ENCODE measurements at places on chromosomes 5 and 9. TPM values are rescaled to one million over a fixed set of nuclear protein-coding genes. Genes with fewer than 3 reads are reported as not detected.

The LRRC26 gene
- 18.9 TPM for total RNA-seq

The OR4F3 gene
- total RNA-seq = not detected

The SLC6A19 gene
- not detected for total RNA-seq

The MPDZ gene
- 86.0 TPM for total RNA-seq

The ZNF300 gene
- total RNA-seq = 7.8 TPM

The NFIB gene
- total RNA-seq = 161 TPM

The CATSPER3 gene
- not detected for total RNA-seq

The TMEFF1 gene
- total RNA-seq = 3.0 TPM

- no peak for DNase-seq
Observed at GRCh38 chr5:18403941-18404438, 769.7 kb downstream of the TAF11L14 start.

GRCh38 chr5:123344816-123345426 lies 78.3 kb downstream of the CEP120 start:
- peak; percentile 70 for DNase-seq

DNA sequence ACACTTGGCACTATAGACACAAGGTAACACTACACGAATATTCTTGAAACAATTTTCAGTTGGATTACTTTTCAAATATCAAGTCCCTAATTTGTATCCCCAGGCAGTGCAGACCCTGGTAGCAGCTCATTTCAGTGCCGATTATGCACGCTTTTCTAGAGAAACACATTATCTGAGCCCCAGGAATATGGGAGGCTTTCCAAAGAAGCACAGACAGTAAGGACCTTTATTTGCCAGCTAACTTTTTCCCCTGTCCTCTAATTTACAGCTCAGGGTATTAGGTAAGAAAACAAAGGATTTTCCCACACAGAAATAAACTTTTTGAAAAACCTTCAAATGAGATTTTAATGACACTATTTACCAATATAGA lies 852.3 kb upstream of the DMAC1 start:
- DNase-seq = peak; percentile 35

- DNase-seq = no peak
Observed at GRCh38 chr9:126620478-126620877, 6.8 kb downstream of the LMX1B start.

DNA sequence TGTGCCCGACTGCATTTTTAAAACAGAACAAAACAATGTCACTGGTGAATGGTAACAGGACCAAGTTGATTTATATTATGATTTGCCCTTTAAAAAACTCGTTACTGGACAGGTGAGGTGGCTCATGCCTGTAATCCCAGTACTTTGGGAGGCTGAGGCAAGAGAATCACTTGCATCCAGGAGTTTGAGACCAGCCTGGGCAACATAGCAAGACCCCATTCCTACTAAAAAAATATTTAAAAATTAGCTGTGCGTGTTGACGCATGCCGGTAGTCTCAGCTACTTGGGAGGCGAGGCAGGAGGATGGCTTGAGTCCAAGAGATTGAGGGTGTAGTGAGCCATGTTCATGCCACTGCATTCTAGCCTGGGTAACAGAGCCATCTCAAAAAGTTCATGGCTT lies 7.2 kb downstream of the UNC13B start:
- no peak for DNase-seq

DNA sequence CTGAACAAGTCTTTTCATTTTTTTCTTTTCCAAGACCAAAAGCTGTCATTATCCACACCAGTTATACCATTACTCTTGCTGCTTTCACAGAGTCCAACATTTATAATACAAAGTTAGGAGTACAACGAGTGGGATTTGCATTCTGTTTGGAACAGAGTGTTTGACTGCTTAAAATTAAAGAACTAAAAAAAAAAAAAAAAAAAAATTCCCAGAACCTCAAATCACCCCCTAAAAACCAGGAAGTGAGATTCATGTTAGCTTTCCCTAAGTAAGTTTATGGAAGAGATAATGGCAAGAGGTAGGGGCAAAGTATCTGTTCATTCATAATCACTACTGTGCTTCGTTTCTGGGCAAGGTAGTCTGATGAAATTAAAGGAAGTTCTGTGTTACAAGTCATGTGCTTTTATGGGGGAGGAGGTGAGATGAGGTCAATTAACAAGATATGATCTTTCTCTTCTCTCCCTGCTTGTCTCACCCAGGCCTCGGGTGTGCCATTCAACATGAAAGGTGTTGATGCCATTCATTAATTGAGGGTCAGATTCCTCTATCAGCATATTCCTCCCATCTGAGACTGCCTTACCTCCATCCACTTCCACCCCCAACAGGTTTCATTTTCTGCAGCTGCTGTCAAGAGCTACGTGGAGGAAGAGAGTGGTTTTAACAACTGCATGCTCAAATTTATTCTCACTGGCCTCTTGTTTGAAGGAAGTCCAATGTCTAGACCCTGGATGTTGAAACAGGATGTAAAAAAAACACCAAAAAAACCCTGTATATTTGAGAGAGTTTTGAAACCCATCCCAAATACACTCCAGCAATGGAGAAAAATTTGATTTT lies 58.1 kb downstream of the MARCHF3 start:
- no peak for DNase-seq

DNA sequence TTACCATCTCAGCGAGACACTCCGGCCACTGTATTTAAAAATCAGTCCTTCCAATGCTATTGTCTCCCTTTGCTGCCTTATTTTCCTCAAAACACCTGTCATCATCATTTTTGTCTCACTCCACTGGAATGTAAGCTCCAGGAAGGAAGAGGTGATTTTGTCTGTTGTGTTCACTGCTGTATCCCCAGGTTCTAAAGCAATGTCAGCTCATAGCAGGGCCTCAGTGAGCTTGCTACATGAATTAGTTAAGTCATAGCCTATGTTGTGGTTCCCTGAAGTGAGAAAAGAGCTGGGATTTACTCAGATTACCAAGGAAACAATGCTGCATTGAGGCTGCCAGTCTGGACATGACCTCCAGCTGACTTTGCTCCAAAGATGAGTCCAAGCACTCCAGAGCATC lies 137.6 kb upstream of the RASEF start:
- no peak for DNase-seq

DNA sequence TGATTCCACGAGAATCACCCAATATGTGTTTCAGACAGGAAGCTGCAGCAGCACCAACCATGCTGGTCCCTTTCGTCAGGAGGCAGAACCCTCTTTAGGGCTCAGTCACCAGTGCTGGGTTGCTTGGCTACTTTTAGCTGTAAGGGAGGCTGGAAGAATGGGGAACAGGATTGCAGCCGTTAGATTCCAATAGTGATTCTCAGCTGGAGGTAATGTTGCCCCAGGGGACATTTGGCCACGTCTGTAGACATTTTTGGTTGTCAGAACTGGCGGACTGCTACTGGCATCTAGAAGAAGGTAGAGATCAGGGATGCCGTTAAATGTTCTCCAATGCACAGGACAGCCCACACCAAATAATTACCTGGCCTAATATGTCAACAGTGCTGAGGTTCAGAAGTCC lies 81.8 kb downstream of the ANKRD33B start:
- no peak for DNase-seq

- no peak for DNase-seq
Observed at GRCh38 chr9:38298503-38298902, 94.0 kb upstream of the ALDH1B1 start.

GRCh38 chr5:109298794-109299193 lies 111.0 kb downstream of the PJA2 start:
- no peak for DNase-seq

DNA sequence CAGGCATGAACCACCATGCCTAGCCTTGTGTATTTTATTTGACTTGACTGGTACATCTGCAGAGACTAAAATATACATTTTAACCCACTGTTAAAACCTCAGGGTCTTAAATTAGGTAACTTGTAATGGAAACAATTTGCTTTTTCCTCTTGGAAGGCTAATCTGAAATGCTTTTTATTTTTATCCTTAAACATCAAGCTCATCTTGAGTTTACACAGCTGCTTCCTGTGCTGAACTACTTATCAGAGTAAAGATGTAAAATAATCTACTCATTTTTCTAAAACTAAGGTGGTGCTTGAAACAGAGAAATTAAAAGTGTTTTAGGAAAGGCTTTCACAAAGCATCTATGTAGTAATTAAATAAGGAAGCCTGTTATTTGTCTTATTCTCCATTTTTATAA lies 144.1 kb downstream of the ENTREP1 start:
- DNase-seq = no peak

- DNase-seq = peak; percentile 64
Observed at GRCh38 chr9:91865041-91865440, 85.0 kb downstream of the ROR2 start.

DNA sequence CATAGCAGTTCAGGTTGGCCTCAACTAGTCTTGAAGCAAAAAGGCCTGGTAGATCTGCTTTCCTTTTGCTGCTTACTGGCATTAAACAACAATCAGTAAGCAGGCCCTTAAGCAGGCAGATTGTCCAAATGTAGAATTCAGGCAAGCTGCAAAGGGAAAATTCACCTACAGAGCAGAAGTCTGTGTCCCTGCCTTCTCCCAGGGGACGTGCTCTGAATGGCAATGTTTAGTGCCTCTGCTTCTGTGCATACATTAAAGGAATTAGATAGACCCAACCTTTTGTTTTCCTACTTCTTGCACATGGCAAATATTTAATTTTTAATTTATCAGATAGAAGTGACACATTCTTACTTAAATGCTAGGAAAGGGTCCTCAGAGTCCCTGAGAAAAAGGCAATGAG lies 328.8 kb upstream of the PIK3R1 start:
- DNase-seq = no peak

GRCh38 chr5:9438596-9439354 lies 107.1 kb downstream of the SEMA5A start:
- no peak for DNase-seq
